ENCODE measurements at places on chromosomes 7 and 10.

DNA sequence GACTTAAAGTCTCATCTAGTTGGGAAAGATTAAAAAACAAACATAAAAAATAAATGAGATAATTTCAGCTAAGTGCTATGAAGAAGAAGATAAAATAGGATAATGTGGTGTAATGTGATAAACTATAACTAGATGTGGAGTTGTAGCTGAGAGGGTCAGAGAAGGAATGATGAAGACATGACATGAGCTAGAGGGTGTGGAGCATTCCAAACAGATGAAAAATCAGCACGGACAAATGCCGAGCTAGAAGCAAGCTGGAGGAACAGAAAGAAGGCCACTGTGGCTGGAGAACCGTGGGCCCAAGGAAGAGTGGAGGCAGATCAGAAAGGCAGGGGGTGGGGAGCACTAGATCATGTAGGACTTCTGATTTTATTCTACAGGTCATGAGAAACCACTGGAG is 70.6 kb downstream of the CDK6 start:
- DNase-seq = no peak

GRCh38 chr10:21926358-21926925 is 77.1 kb downstream of the DNAJC1 start:
- no peak for DNase-seq

DNA sequence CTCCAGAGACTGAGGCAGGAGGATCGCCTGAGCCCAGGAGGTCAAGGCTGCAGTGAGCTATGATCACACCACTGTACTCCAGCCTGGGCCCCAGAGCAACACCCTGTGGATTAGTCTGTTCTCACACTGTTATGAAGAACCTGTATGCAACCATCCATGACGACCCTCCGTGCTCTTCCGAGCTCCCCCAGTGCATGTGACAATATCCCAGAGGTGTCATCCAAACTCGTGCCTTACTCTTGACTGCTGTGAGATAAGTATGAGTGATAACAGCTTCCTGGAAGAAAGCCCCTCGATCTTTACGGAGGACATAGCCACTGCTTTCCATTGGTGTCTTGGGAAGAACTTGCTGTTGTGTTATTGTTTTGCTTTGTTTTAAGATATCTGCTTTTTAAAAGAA is 591.9 kb downstream of the GALNT17 start:
- DNase-seq = no peak

- no peak for DNase-seq
Measured at GRCh38 chr10:116848944-116849247, 403 bp upstream of the ENO4 start.

- DNase-seq = no peak
Measured at GRCh38 chr7:68730964-68731363, 867.3 kb upstream of the AUTS2 start.

Measured in HS-5 (cell line).